ENCODE measurements at places on chromosomes 16 and 17.

DNA sequence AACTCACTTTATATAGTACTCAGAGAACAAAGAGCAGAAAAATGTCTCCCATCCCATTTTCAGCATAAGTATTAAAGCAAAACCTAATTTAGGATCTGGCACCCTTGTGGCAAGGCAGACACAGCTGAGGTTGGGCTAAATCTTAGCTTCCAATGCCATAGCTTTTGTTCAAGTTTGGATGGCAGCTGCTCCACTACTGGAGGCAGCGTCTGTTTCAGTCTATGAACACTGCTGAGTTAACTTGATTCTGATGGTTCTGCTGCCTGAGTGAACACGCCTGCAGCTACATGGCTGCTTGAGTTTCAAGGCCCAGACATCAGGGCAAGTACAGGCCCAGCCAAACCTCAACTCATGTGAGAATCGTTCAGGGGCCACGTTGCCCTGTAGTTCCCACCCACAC, 178.2 kb upstream of the RPH3AL start:
- no peak for DNase-seq

- no peak for DNase-seq
These were observed 99.4 kb downstream of the CCT6B start for GRCh38 chr17:34861864-34862263.

DNA sequence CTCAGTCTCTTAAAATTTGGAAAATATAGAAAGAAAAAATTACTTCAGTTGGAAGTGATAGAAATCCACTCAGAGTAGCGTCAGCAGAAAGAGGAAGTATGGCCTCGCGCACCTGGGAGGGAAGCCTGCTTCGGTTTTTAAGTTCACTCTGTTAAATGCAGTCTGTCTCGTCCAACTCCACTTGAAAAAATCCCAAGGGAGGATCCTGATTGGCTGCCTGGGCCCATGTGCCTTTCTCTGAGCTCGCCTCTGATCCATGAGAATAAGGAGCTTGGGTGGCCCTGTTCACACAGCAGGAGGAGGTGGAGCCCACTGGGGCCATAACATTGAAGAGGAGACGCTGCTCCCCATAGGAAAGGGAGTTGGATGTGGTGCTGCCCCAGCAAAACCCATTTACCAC, 40.7 kb downstream of the DNAJA2 start:
- DNase-seq, result no peak

DNA sequence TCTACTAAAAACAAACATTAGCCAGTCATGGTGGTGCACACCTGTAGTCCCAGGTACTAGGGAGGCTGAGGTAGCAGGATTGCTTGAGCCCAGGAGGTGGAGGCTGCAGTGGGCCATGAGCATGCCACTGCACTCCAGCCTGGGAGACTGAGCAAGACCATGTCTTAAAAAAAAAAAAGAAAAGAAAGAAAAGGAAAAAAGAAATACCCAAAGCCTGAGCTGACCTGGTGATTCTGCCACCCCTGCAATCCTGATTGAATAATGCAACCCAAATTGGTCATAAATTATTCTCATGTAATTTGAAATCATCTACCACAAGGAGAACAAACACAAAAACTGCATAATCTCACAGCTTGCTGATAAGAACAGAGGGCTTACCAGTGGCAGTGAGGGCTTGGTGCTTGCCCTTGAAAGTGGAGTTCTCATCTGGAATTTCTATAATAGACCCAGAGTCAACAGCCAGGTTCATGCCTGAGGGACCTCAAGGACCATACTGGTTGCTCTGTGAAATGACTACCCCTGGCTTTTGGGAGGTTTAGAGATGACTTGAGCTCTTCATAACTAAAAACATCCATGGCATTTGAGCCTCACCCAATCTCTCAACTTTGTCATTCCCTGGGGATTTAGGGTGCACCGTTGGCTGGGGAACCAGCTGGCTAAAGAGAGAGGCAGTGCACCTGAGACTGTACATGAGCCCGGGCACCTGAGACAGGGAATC, 35.4 kb upstream of the TMC5 start:
- DNase-seq, result no peak

DNA sequence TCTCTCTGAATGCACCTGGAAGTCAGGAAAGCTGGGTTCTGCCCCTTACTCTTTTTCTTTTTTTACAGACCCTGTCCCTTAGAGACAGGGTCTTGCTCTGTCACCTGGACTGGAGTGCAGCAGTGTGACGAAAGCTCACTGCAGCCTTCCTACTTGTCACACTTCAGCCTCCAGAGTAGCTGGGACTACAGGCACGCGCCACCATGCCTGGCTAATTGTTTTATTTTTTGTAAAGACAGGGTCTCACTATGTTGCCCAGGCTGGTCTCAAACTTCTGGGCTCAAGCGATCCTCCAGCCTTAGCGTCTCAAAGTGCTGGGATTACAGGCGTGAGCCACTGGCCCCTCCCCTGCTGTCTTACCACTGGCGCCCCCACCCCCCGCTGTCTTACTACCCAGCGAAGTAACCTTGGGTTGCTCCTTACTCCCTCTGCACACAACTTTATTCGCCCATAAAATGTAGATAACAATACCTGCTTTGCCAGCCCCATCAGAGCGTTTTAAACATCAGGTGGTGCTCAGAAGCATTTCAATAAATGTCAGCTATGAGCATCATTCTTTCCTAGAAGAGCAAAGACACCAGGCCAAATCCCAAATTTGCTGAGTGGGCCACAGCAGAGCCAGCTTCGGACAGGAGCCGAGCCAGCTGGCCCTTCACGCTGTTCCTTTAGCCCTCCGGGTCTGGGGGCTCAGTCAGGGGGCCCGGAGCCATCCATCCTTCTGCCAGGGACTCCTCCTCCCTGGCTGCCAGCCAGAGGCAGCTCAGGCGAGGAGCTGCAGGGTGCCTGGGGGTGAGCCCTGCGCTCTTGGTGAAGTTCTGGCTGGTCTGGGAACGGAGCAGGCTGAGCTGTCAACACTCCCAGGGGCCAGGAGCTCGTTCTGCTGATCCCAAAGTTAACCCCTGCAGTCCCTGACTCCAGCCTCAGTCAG, 24.4 kb downstream of the SRL start:
- no peak for DNase-seq

DNA sequence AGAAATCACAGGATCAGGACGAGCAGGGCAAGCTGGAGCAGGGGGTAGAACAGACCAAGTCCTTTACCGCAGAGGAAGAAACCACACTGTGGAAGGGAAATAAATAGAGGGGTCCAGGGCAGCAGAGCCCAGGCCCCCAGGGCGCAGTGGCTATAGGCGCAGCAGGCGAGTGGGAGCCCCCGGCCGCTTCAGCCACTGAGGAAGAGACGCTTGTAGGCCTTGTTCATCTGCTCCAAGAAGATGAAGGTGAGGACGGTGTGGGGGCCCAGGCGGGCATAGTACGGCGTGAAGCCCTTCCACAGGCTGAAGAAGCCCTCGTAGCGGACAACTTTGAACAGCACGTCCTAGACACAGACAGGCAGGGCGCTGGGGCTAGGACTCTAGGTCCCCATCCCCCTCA, 2.3 kb downstream of the SLC25A11 start:
- no peak for DNase-seq

- no peak for DNase-seq
These were observed 91.4 kb downstream of the WDR59 start for GRCh38 chr16:74893541-74893940.

GRCh38 chr16:31519759-31520431, 7.8 kb upstream of the AHSP start:
- DNase-seq, result no peak

DNA sequence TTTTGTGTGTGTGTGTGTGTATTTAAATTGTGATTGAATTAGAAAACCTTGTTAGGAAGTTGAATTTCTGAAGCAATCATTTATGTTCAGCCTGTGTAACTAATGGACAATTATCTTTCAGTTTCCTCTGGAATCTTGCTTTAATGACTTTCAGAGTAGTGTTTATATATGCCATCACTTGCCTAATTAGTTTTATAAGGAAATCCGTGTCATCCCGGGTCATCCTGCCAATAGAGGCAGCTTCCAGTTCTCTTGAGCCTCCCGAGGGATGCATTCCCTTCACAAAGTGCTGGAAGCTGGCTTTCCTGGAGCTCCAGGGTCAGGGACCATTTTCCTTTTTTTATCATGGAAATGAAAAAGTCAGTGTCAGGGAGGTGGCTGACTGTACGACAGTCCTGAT, 42.9 kb downstream of the PRKCA start:
- DNase-seq, result no peak

DNA sequence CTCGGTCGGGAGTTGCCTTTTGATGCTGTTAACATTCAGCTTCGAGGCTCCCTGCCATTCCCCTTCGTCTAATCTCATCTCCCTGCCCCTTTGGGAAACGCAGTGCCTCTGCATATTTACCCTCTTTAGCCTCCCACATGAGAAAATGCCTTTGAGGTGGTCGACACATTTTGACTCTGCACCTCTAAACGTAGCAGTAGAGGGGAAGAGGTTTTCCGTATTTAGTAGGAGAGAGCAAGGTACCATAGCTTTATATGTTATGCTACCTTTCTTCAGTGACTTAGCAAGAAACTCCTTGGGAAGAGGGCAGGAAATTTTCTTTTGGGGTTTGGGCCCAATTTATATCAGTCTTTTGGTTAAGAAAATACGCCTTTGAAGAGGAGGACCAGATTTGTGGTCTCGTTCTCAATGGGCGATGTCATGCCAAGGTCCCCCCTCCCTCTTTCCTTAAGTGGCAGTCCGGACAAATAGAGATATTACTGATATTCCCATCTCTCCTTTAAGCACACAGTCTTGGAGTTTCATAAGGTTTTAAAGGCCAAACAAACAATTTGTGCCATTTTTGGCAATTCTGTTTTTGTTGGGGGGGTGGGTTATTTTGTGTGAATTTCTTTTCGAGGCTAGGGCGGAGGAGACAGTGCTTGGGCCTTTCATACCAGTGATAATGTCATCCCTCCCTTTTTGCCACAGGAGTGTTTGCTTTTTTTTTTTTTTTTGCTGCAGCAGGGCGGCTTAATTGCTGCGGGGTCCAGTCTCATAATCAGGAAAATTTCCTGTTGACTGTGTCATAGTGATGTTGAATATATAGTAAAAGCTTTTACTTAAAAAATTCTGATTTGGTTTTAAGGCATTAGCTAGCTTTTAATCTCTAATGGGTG, 1.5 kb downstream of the PAFAH1B1 start:
- no peak for DNase-seq

DNA sequence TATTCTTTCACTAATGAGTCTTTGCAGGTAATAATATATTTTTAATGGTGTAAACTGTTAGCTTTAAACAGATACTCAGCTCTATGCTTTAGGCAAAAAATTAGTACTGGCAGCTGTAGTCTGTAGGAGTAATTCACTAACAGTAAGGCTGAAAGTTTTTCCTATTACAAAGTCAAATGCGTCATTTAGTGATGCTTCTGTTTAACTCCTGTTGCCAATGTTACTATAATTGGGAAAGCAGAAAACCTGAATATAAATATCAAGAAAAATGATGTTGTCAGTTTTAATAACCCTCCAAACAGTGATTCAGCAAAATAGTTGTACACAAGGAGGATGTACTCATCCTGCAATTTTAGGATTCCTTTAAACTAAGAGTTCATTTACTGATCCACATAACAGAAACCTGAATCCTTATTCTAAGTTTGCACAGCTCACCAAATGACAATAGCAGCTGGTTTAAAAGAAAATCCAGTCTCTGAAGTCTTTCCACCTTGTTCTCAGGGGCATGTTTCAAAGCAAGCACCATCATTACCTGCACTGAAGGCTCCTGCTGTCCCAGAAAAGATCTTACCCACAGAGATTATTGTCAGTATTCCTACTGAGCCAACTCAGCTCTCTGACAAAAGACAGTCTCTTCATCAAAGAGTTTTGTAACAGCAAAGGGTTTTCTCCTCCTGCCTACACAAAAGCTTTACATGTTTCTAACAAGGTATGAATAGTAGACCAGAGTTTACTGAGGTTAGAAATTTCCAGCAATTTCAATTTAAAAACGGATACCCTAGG, 4.2 kb downstream of the CDR2 start:
- DNase-seq, result no peak

DNA sequence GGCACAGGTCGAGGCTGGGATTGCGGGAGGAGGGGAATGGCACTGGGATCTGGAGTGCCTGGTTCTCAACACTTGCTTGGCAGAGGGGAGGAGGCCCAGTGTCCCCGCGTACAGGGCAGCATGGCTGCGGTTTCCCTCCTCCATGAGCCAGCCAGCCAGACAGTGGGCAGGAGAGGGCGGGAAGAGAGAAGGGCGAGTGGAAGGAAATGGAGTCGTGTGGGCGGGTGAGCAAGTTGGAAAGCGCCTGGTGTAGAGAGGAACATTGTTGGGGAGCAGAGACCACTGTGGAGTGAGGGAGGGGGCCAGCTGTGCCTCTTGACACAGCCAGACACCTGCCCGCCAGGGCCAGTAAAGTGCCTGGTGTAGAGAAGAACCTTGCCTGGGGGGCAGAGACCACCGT, 130.5 kb downstream of the OR1D5 start:
- no peak for DNase-seq

DNA sequence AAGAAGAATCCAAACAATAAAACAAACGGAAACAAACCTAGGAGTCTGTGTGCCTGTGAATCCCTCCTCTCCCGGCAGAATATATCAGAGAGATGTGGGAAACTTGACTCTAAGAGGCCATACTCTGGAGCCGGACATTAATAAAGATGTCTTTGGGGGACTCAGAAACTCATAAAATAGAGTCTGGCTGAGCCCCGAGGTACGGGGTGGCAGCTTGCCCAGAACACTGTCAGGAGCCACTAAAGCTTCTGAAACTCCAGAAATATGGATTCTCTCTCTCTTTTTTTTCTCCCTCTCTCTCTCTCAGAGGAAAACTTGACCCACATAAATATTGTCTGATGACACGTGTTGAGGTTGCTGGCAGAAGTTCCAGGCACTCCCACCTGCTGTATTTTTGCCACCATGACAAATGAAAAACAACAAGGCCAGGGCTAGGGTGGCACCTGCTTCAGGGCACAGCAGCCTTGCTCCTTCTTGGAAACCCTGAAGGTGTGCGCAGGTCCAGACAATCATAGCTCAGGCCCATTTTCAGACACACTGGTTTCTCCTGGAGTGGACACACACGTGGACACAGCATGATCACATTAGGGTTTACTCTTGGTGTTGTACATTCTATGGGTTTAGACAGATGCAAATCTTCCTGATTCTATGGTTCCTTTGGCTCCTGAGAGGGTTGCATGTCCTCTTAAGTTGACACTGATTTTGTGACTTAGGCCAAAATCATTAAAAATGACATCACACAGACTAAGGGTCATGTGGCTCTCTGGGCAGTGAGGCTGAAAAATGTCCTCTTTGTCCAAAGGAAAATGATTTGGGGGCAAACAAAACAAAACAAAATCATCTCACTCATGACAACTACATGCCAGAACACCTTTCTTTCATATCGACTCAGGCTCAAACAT, 282.6 kb upstream of the IRX3 start:
- DNase-seq, result no peak

DNA sequence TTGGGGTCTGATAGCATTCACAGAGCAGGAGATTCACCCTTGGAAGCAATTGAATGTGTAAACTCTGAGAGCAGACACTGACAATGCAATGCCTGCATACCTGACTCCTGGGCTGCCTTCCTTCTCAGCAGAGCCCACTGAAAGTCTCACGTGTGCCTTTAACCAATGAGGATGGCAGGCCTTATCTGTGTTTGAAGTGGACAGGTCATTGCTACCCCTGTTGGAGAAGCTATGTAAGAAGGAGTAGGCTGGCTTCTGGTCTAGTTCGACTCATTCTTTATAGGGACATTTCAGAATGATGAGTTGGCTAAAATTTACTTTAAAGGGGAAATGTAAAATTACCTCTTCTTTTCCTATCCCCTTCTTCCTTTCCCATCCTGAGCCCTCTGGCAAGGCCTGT, 446.3 kb downstream of the SLC39A11 start:
- DNase-seq, result no peak

All from T-helper 1 cell (primary cell).